ENCODE measurements at places on chromosomes 1 and 21.

DNA sequence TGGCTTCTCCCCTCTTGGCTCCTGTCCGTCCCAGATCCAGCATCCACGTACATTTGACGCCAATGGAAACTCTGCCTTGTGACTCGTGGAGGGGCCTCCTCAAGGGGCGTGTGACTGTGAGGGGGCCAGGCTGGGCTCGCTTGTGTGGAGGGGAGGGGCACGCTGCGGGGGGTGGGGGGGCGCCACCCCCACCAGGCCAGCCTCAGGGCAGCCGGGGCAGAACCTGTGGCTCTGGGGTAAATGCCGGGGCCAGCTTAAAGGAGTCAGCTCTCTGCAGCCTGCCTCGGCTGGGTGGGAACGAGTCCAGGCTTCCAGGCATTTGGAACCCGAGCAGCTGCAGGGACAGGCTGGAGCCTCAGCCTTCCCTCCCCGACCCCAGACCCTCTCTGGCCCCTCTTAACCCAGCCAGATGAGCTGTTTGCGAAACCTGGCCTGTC, 94.1 kb downstream of the SIK1 start:
- DNase-seq, result no peak

DNA sequence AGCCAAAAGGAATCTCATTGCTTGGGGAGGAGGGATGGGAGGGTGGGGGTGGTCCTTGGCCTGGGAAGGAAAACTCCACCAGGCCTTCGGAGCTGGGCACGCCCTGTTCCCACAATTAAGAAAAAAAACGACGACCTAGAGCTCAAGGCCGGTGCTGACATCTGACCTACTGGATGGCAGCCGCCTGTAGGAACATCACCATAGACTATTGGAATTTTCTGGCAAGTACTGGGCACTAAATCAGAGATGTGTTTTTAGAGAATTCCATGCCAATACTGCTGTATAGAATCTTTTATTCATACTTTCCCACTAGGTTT, 729 bp downstream of the NADK start:
- no peak for DNase-seq

GRCh38 chr1:219824338-219824737, 104.0 kb downstream of the SLC30A10 start:
- DNase-seq, result no peak

DNA sequence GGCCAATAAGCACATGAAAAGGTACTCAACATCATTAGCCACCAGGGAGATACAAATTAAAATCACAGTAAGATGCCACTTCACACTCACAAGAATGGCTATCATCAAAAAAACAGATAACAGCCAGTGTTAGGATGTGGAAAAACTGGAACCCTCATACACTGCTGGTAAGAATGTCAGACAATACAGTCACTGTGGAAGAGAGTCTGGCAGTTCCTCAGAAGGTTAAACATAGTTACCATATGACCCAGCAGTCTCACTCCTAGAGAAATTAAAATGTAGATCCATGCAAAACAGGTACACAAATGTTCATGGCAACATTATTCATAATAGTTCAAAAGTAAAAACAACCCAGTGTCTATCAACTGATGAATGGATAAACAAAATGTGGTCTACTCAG, 33.3 kb downstream of the LDLRAD1 start:
- DNase-seq, result no peak

DNA sequence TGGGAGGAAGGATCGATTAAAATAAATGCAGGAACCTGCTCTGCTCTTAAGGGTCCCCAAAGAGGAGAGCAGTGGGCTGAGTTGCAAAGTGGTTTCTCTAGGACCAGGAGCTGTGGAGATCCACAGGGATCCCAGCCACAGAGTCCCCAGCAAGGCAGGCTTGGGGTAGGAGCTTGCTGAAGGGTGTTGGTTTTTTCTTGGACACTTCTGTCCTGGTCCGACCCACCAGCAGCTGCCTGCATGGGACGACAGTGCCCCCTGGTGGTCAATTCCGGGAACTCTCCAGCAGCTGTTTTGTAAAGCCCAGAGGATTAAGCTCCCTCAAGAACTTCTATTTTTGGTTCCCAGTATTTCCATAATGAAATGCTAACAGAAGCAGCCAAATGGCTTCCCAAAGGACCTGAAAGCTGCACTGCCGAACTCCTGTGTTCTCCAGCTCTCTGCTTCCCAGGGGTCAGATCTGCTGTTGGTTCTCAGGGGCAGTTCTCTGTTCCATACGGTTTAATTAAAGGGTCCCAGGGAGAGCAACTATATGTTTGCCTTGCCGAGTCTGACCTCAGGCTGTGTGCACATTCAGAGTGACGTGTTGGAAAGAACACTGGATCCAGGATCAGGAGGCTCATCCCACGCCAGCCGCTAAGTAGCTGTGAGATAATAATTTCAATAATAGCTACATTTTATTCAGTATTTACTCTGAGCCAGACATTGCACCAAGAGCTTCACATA, 23.2 kb downstream of the NENF start:
- peak; percentile 74 for DNase-seq

DNA sequence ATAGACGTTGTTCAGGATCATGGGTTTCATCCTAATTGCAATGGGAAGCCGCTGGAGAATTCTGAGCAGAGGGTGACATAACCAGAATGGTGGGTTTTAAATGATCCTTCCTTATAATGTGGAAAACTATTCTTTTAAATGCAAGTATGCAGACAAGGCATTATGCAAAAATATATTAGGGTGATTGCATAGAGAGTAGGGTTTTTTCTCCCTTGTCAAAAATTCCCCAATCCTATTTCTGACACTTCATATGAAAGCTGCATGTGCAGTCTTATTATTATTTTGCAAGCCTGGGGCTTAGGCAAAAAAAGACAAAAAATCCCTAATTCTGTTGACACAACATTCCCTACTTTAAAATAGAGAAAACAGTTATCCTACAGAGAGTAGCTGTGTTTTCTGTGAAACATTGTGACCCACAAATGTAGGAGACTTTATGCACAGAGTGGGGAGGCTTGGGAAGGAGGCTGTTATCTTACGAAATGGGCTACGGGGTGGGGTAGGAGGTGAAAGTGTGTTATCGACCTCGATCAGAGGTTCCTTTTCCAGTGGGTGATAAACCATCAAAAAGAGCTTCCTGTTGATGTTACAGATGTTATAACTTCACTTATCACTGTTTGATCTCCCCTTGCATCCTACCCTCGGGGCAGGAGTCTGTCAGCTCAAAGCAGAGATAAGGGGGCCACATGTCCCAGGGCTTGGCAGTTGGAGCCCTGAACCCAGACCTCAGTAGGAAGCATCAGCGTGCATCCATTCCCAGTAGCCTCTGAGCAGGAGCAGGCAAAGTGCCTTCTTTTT, 27.2 kb downstream of the RHEX start:
- no peak for DNase-seq

DNA sequence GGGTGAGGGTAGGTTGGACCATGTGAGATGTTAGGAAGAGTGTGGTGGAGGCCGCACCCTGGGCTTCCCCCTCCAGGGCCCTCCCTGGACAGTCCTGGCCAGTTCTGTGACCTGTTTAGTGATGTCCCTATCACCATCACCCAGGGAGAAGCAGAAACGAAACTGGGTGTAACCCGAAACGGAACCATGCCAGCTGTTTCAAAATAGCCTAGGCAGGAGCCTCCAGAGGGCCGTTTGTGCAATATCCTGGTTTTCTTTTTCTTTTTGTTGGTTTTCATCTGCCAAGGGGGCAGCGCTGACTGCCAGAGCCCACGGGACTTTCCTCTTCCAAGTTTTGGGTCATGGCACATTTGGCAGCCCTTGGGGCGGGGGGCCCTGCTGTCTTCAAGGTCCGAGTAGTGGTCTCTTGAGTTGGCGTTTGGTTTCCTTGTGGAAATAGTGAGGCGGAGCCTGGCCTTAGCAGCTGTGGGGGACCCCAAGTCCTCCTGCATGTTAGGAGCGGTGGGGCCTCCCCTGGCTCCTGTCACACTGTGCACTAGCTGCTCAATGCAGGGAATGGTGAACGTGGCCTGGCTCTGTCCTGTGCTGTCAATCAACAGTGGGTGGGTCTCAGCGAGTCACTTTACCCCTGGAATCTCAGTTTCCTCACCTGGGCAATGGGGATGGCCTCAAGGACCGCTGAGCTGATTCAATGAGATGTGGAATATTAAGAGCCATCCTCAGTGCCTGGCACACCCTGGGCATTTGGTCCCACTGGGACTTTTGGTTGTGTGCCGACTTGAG, 90.7 kb downstream of the ARHGEF10L start:
- DNase-seq, result no peak

- DNase-seq, result no peak
Observed at GRCh38 chr1:183470147-183470960, 1.9 kb upstream of the SMG7 start.

- DNase-seq, result no peak
Observed at GRCh38 chr1:112507921-112508277, 866 bp upstream of the WNT2B start.

DNA sequence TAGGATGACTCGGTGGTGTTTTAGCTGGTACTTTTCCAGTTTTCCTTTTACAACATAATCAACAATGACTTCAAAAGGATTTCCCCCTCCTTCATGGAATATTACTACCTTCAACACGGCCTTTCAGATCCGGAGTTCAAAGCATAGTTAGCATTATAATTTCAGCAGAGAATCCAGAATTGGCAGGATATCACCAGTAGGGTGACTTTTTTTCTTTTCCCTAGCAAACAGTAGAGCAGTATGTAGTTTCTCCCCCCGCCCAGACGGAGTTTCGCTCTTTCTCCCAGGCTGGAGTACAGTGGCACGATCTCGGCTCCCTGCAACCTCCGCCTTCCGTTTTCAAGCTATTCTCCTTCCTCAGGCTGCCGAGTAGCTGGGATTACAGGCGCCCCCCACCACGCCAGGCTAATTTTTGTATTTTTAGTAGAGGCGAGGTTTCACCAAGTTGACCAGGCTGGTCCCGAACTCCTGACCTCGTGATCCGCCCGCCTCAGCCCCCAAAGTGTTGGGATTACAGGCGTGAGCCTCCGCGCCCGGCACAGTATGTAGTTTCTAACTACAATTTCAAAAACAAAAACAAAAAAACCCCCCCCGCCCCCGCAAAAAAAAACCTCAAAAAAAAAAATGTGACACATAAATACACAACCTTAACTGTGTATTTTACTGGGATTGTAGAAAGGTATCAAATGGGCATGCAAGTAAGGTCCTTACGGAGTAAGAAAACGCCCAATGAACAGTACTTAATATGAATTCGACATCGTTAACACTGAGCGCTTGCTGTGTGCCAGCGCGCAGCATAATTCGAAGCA, 1.5 kb upstream of the COX20 start:
- DNase-seq, result peak; percentile 15

GRCh38 chr1:181319907-181320306, 163.4 kb upstream of the CACNA1E start:
- DNase-seq, result no peak

- no peak for DNase-seq
Observed at GRCh38 chr21:46014828-46015227, 33.3 kb downstream of the COL6A1 start.

GRCh38 chr1:85943526-85943925, 213.0 kb downstream of the COL24A1 start:
- DNase-seq, result no peak

DNA sequence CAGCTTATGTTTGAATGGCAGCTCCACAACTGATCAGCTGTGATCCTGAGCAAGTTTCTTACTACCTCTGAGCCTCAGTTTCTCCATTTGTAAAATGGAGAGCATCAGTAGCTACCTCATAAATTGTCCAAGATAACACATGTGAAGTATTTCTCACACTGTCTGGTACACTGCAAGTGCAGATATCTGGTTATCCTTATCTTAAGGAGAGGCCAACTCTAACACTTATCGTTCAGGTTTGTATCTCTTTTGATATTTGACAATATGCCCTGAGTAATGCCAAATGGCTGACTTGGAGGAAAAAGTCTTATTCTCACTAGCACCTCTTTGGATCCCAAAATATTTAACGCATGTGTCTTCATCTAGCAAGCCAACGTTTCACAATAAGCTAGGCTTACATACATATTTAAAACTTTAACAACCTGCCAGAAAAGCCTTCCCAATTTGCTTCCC, 2.7 kb downstream of the CSRP1 start:
- no peak for DNase-seq

DNA sequence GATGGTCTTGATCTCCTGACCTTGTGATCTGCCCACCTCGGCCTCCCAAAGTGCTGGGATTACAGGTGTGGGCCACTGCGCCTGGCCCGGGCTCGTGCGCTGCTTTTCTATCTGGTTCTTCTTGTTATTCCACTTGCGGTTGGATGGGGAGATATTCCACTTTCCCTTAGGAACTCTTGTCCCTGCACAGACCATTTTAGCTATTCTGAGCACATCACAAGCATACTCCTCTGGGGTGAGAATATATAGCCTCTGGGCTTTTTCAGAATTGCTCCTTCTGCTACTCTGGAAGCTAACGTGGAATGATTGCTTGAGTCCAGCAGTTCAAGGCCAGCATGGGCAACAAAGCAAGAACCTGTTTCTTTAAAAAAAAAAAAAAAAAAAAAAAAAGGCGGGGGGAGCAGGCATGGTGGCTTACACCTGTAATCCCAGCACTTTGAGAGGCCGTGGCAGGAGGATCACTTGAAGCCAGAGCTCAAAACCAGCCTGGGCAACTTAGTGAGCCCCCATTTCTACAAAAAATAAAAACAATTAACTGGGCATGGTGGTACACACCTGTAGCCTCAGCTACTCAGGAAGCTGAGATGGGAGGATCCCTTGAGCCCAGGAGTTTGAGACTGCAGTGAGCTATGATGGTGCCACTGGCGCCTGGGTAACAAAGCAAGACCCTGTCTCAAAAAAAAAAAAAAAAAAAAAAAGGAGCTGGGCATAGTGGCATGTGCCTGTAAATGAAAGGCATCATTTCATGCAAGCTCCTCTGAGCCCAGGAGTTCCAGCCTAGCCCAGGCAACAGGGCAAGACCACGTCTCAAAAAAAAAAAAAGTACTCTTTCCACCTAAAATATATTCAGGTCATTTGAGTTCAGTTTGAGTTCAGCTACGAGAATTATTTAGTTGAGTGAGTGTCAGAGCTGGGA, 11.8 kb upstream of the PGD start:
- DNase-seq, result no peak

DNA sequence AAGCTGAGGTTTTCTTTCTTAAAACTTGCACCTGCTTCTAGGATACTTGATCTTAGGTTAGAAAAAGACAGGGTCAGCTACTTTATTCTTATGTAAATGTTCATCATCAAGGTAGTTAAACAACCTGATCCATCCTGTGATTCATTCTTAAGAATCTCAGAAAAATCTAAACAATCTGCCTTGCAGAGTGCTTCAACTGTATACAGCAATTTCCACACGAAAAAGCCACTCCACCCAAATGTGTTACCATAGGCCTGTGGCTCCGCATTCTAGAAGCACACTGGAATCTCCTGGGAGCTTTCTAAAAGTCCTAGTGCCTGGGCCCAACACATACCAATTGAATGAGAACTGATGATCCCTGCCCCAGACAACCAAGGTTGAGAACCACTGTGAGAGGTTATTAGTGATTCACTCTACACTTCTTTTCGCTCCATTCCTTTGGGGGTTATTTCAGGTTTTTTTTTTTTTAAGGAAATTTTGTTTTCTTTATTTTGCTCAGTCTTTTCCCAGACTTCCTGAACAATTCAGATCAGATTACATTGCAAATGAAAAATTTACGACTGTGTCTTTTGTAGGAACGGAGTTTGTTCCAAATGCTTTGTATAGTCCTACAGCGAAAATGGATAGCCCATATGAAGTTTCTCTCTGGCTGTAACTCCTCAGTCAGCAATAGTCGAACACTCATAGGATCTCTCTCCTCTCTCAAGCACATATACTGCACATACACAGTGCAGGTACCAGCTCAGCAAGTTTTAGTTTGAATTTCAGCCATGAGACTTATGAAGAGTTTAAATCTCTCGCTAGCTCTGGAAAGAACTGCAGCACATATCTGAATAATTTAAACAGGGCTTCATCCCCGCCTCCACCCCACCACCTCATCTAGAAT, 16.1 kb downstream of the SMYD2 start:
- no peak for DNase-seq

- no peak for DNase-seq
Observed at GRCh38 chr1:197763307-197763706, 12.0 kb downstream of the DENND1B start.

All from smooth muscle cell of the brain vasculature (primary cell).